ENCODE measurements at places on chromosomes 4 and X.
A peak's percentile ranks its signal among the peaks of the same experiment; 100 is the strongest.

- DNase-seq: no peak
These were observed 222.4 kb upstream of the VCX start for GRCh38 chrX:7620560-7620959.

DNA sequence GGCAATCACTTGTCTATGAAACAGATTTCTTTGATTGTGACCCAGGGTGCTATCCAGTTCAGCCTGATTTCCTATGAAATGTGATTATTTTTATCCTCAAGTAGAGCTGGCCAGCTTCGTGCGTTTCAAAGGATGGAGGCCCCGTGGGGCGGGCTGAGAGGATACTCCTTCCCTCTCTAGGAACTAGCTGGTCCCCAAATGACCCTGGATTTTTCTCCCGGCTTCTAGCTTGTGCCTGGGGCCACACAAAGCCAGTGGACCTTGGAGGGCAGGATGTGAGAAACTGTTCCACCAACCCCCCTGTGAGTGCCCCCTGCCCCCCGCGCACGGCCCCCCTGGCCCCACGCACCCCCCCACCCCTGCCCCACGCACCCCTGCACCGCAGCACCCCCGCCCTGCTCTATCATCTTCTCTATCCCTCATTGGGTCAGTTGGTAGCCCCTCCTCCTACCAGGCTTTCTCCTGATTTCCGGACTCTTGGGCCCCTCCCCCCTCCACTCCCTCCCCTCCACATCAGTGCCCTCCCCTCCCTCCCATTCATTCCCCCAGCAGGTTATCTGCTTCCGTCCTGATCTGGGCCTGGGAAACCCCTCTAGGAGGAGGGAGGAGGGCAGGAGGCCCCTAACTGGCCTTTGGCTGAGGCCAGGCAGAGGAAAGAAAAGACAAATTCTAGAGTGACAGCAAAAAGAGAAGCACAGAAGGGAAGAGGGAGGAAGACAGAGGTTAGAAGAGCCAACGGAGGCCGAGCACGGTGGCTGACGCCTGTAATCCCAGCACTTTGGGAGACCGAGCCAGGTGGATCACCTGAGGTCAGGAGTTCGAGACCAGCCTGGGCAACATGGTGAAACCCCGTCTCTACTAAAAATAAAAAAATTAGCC, 3.3 kb downstream of the XPNPEP2 start:
- DNase-seq: no peak

GRCh38 chrX:134935276-134935675, 55.5 kb upstream of the SMIM10 start:
- DNase-seq: no peak

DNA sequence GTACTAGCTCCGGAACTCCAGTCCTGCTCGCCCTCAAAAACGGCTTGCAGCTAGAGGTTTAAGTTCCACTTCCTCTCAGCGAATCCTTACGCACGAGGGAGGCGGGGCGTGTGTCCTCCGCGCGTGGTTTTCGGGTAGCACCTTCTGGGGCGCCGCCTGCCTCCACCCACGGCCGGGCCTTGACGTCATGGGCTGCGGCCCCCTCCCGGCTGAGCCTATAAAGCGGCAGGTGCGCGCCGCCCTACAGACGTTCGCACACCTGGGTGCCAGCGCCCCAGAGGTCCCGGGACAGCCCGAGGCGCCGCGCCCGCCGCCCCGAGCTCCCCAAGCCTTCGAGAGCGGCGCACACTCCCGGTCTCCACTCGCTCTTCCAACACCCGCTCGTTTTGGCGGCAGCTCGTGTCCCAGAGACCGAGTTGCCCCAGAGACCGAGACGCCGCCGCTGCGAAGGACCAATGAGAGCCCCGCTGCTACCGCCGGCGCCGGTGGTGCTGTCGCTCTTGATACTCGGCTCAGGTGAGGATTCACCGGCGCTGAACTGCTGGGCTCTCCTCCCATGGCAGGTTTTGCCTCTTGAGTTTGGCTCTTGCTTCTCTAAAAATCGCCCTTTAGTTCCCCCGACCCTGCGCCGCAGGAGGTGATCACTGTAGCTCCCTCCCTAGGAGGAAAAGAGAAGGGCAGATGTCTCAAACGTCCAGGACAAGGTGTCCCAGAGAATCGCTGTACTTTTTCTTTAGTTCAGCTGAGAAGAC, at the start of gene AREG:
Gene AREG (plus strand): TSS at position 246 of the 752 bp plus-strand sequence. CDS start 210 bp downstream, at position 456.
- no peak for DNase-seq

GRCh38 chr4:181807771-181808170, 435.4 kb upstream of the TENM3 start:
- no peak for DNase-seq

DNA sequence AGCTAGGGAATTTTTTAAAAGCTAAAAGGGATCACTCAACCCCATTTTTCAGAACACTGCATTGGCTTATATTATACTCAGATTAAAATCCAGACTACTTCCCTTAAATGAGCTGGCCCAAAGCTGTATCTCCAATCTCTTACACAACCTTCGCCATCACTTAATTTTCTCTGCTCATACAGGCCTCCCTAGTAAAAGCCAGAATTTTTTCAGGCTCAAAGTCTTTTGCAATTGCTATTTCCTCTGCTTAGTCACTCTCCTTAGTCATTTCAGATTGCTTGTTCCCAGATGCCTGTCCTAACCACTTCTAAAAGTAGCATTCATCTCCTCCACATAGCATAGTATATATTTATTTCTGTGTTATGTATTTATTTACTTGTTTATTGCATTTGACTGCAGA, 1587.9 kb upstream of the ADGRL3 start:
- no peak for DNase-seq

- no peak for DNase-seq
These were observed 20.5 kb downstream of the MAOB start for GRCh38 chrX:43861750-43862149.

DNA sequence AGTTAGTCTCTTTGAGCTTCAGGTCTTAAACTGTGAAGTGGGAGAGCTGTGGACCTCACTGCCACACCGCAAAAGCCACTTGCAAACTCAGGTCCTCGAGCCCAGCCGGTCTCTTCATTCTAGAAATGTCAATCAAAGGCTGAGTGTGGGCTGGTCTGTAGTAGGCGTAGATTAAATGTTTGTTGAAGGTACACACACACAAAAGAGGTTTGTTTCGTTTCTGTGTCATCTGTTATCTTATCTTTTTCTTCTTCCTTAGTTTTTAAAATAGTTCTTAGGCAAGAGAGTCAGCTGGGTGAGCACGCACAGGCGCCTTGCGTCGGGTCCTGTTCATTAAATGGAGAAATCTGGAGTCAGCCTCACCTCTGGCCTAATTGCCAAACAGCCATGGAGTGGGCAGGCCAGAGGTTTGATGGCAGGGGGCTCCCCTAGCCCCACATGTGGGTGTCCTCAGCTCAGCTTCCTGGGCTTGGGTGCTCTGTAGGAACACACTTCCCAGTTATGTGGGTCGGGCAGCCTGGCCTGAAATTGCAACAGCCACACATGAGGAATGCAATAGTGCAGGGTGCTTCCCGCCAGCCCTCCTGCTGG, 836 bp upstream of the PSAPL1 start:
- DNase-seq: no peak

GRCh38 chr4:188341428-188341827, 202.2 kb downstream of the TRIML1 start:
- no peak for DNase-seq

- DNase-seq: peak; percentile 49
These were observed 71.0 kb downstream of the SNCA start for GRCh38 chr4:89765966-89766365.

- DNase-seq: no peak
These were observed 196.9 kb downstream of the KLHL13 start for GRCh38 chrX:117919755-117920154.

GRCh38 chrX:126552313-126553022, at the start of gene DCAF12L1:
DCAF12L1 (minus strand) TSS chrX:126552814; CDS start chrX:126552608, 206 bp downstream.
- no peak for DNase-seq

GRCh38 chrX:124347242-124347641, 879 bp downstream of the SH2D1A start:
- DNase-seq: no peak

GRCh38 chr4:86359944-86360478, at the start of gene MAPK10:
MAPK10 (minus strand) TSS chr4:86360053.
- DNase-seq: peak; percentile 4
